ENCODE measurements at places on chromosomes 7 and 10. TPM values are rescaled to one million over a fixed set of nuclear protein-coding genes. Genes with fewer than 3 reads are reported as not detected.

CALD1 gene
- 135 TPM for polyA plus RNA-seq

SPDYE16 gene
- 0.87 TPM for polyA plus RNA-seq

DNA sequence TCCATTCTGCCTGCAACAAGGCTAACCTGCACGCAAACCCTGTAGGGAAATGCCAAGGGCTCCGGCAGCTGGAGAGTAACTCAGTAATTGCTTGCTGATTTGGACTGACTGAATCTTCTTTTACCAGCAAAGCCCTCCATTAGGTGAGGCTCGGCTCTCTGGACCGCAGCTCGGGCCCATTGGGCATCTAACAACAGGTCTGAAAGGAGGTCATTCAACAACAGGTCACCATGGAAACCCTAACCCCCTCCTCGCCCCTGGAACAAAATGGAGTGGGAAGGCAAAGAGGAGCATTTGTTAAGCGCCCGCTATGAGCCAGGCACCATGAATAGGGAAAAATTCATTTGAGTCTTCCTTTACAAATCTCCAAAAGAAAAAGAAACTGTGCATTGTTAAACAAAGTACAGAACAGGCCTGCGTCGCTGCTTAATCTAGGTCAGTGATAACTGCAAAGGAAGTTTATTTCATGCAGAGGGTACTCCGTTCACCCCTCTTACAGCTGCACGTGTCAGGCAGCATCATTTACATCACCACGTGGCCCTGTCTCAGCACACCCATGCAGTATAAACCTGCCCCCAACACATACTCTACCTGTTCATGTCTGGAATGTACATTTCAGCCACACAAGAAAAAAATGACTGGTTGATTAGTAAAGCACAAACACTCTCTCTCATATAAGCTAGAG lies 248.8 kb upstream of the NEBL start:
- no peaks in the 10 kb centered on the region for H3K36me3 ChIP-seq
- H3K27ac ChIP-seq: no peak overlapping the region
- no peaks in the 10 kb centered on the region for H3K4me1 ChIP-seq
- DNase-seq: no peak
- no peak overlapping the region for H3K4me3 ChIP-seq

DNA sequence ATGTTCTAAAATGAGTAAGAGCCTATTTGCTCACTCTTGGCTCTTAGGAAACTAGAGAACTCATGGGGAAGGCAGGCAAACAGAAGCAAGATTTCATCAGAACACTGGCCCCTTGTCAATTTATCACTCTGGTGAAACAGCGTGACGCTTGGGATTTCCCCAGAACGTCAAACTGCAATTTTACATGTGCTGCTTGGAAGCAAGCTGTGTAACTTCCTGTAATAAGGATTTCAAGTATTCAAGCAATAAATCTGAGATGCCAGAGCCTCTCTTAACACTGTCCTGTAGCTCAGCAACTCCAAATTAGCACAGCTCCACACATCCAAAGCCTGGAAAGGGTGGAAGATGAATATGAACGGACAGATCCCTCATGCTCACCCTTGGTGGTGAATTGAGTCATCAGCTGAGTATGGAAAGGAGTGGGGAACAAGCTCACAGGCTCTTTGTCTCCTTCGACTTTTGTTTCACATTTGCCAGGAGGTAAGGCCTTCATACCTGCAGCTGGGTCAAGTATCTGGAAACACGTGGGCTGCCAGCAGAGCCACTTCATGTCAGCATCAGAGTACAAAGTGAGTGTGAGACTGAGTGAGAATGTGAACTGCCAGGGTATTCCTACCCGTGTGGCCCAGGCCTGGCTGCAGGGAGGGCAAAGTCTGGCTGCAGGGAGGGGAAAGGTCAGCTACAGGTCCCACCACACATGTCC lies 140.4 kb upstream of the NAMPT start:
- no peaks in the 10 kb centered on the region for H3K36me3 ChIP-seq
- H3K27ac ChIP-seq: no peak overlapping the region
- H3K27me3 ChIP-seq: no peaks in the 10 kb centered on the region

GRCh38 chr10:79139124-79139835 lies 70.5 kb downstream of the ZMIZ1 start:
- H3K27ac ChIP-seq: peak overlapping the region; percentile 99
- peak; percentile 93 for DNase-seq
- H3K36me3 ChIP-seq: peaks cover 13% of the 10 kb centered on the region
- no peak overlapping the region for H3K4me3 ChIP-seq
